ENCODE measurements at places on chromosomes 1 and 21. TPM values are rescaled to one million over a fixed set of nuclear protein-coding genes. Genes with fewer than 3 reads are reported as not detected.

Gene ACKR1
- polyA plus RNA-seq: 2.0 TPM

Gene OR2T33
- polyA plus RNA-seq: not detected

Gene ABCA4
- 0.90 TPM for polyA plus RNA-seq

Gene AMY2B
- 16.1 TPM for polyA plus RNA-seq

Gene SGIP1
- 1.5 TPM for polyA plus RNA-seq

Gene C1QTNF12
- polyA plus RNA-seq: 5.8 TPM

Gene TEDDM1
- polyA plus RNA-seq: not detected

Gene EVA1C
- 2.3 TPM for polyA plus RNA-seq

Gene GPR25
- polyA plus RNA-seq: not detected

Gene OR10Z1
- polyA plus RNA-seq: not detected

Gene PYHIN1
- polyA plus RNA-seq: 0.22 TPM

Gene FAM78B
- polyA plus RNA-seq: 3.1 TPM

Gene EPHB2
- polyA plus RNA-seq: 16.0 TPM

Gene KCNQ4
- polyA plus RNA-seq: 5.4 TPM

Gene DNTTIP2
- 50.7 TPM for polyA plus RNA-seq

Gene TMIGD3
- 0.32 TPM for polyA plus RNA-seq

Gene TARBP1
- polyA plus RNA-seq: 19.0 TPM

- no peak for DNase-seq
Observed at GRCh38 chr1:212007886-212008285, 27.5 kb downstream of the INTS7 start.

GRCh38 chr1:215523906-215524305 is 43.2 kb upstream of the KCTD3 start:
- DNase-seq: no peak

- no peak for DNase-seq
Observed at GRCh38 chr21:42461185-42461520, 34.9 kb downstream of the RSPH1 start.

DNA sequence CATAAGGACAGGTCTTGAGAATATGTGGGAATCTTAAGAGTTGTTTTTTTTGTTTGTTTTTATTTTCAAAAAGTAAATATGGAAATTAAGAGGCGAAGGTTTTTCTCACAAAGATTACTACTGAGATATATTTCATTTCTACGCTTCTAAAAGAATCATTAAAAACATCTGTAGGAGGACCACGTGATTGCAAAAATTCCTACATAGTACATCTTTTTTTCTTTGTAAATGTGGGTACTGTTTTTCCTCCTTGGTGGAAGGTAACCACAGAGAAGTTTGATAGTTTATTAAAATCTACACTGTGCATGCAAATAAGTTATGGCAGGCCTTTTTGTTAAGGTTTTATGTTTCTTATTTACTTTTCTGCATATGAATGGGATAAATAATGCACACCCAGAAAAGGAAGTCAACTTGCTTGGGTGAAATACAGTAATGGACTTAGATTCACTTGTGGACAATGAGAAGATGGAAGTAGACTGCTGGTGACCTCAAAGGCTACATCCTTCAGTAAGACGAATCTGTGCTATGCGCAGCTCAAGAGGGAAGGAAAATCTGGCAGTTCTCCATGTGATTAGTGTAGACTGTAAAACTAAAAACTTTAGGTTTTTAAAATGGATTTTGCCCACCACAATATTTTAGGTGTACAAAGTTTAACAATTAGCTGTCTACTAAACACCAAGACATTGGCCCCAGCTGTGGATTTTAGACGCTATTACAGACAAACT is 2.0 kb downstream of the AK5 start:
- DNase-seq: no peak

- no peak for DNase-seq
Observed at GRCh38 chr1:159839116-159839849, 12.6 kb downstream of the SLAMF8 start.

DNA sequence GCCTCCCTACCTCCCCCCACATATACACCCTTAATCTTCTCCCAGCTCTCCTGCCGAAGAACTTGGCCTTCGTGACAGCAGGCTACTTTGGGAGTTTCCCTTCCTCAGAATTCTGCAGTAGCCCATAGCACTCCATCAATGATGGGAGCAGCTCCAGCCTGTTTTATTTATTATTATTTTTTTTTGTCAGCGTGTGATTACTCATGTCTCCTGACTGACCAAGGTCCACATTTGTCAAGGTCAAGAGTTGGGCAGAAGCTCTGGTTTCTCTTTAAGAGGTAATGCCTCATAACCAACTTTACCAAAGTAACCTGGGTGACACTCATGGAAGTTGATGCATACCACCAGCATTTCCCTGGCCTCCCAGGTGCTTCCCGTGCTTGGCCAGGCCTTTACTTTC is 125.4 kb downstream of the ZZZ3 start:
- no peak for DNase-seq

GRCh38 chr1:114112775-114113174 is 40.9 kb downstream of the SYT6 start:
- DNase-seq: no peak

- peak; percentile 12 for DNase-seq
Observed at GRCh38 chr1:89454845-89455521, 69.6 kb upstream of the LRRC8B start.

- DNase-seq: no peak
Observed at GRCh38 chr1:63968663-63969440, 195.0 kb downstream of the ROR1 start.

- peak; percentile 77 for DNase-seq
Observed at GRCh38 chr1:38834937-38835827, 24.4 kb downstream of the RRAGC start.

GRCh38 chr1:205484985-205485967 is 19.2 kb upstream of the CDK18 start:
- DNase-seq: peak; percentile 38

DNA sequence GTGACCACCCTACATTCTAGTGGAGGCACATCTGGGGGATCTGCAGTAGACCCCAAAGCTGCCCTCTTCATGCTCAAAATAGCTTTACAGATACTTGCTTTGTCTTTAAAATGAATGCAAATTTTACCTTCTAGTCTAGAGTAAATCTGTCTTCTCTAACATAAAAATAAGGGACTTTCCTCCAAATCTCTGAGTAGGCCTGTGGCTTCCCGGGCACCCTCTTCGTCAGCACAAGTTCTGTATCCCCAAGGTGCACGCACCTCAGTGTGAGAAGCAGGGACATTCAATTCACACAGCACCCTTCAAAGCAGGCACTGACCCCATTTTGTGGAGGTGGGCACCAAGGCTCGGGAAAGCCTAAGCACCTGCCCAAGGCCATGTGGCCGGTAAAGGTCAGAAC is 19.0 kb downstream of the MEF2D start:
- DNase-seq: no peak

GRCh38 chr1:56062625-56063024 is 516.7 kb downstream of the PLPP3 start:
- DNase-seq: no peak

GRCh38 chr1:169550294-169550693 is 36.0 kb downstream of the F5 start:
- peak; percentile 13 for DNase-seq

DNA sequence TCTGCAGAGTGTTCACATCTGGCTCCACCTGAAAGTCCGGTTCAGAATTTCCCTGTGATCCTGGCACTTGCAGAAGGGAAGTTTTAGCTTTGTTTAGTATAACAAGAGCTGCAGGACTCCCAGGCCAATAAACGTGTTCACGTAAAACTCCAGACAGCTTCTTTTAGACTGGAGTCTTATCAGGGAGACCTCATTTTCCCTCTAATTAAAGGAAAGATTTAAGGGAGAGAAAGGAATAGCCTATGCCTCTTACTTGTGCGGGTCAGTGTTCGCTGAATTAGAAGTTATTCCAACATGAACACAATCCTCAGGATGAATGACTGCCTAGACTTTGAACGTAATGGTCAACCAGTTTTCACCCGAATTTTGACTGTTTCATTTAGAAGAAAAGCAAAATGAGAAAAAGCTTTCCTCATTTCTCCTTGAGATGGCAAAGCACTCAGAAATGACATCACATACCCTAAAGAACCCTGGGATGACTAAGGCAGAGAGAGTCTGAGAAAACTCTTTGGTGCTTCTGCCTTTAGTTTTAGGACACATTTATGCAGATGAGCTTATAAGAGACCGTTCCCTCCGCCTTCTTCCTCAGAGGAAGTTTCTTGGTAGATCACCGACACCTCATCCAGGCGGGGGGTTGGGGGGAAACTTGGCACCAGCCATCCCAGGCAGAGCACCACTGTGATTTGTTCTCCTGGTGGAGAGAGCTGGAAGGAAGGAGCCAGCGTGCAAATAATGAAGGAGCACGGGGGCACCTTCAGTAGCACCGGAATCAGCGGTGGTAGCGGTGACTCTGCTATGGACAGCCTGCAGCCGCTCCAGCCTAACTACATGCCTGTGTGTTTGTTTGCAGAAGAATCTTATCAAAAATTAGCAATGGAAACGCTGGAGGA is 202.1 kb upstream of the SGIP1 start:
- DNase-seq: peak; percentile 92

GRCh38 chr1:81114191-81114590 is 686.5 kb upstream of the ADGRL2 start:
- no peak for DNase-seq

DNA sequence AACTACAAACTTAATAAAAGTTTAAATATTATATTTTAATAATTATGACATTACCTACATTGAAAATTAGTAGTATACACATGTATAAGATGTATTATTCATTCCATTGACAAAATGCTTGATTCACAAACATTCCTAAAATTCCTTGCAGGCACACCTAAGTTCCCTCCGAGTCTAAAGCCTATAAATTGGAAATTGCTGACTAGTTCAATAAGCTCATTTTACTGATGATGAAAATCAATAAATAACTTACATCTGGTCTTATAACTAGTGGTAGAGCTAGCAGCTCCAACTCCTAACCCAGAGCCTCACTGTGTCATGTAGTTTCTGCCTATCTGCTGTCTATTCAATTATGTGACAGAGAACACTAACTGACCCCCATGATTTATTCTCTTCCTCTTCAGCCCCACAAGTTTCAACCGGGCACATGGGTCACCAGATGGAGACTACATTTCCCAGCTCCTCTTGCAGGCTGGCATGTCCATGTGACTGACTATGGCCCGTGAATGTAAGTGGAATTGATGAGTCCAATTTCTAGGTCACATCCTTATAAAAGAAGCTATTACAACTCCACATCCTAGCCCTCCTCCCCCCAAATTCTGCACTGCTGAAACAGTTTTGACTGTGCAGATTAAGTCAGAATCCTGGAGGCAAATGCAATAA is 29.6 kb upstream of the LRRC8D start:
- DNase-seq: no peak

GRCh38 chr1:51877434-51878307 is 856 bp downstream of the NRDC start:
- no peak for DNase-seq

- DNase-seq: no peak
Observed at GRCh38 chr1:96060621-96061020, 661.0 kb upstream of the PTBP2 start.

- no peak for DNase-seq
Observed at GRCh38 chr1:233282582-233282886, 13.0 kb downstream of the PCNX2 start.

- no peak for DNase-seq
Observed at GRCh38 chr1:15212954-15213291, 34.1 kb upstream of the FHAD1 start.

DNA sequence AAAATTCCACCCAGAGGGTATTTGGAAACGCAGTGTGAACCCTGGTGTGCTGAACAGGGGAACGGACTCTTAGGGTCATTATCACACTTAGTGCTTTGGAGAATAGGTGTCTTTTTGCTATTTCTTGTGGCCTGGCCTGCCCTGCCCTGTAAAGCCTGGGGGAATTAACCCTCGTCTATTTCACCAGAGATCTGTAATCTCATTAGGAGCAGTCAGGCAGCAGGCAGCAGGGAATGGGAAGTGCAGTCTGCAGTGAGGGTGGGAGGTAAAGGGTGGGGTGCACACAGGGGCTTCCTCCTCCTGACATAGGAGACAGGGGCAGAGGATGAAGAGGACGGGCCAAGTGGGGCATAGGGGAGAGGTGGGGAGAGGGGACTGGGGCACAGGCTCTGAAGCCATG is 1.1 kb upstream of the SLC1A7 start:
- DNase-seq: no peak

DNA sequence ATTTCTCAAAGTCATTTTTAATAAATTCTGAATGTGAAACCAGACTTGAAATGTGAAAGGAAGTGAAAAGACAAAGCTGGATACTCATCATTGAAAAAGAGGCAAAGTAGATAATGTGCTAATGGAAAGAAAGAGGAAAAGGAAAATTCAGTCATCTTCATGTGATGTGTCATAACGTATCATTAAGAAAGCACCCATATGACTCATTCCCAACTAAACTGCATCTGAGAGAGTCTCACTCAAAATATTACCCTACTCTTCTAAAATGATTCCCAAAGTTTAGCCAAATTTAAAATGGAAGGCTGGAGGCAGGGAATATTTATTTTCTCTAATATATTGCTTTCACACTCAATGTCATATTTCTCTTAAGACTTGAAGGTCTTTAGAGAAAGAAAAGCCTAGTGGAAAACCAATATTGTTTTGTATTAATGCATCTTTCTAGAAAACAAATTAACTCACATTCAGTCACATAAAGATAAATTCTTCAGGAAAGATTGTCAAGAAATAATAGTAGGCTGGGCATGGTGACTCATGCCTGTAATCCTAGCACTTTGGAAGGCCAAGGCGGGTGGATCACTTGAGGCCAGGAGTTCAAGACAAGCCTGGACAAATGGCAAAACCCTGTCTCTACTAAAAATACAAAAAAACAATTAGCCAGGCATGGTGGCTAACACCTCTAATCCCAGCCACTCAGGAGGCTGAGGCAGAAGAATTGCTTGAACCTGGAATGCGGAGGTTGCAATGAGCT is 129.9 kb downstream of the SLC30A10 start:
- no peak for DNase-seq

DNA sequence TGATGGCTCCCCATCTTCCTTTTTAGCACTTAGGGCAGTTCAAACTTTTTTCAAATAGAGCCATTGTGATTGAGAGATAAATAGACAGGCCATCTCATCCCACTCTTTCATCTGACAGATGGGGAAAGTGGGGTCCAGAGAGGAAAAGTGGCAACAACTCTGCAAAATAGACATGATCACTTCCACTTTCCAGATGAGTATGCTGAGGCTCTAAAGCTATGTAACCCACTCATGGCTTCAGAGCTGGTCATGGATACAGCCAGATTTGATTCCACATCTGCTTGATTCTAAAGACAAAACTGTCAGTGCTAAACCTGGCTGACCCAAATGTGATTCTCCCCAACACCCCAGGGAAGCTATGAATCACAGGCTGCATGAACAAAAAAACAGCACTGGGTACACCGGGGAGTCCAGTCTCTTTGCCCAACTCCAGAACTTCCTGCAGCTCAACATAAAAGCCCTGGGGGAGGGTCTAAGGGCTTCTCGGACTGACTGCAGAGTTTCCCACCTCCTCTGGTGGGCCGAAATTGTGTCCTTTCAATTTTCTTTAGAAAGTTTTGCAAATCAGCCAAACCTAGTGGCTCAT is 59.3 kb downstream of the PLPP3 start:
- no peak for DNase-seq

DNA sequence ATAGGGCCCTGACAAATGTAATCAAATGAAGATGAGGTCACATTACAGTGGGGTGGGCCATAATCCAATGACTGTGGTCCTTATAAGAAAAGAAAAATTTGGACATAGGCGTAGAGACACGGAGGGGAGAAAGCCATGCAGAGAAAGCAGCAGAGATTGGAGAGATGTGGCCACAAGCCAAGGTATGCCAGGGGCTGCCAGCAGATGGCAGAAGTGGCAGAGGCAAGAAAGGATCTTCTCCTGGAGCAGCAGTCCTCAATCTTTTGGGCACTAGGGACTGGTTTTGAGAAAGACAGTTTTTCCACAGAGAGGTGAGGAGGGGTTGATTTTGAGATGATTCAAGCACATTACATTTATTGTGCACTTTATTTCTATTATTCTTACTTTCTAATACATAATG is 355.1 kb downstream of the NPHP4 start:
- no peak for DNase-seq

Data from muscle of back (tissue), 13 donors.